ENCODE measurements at places on chromosomes 2 and 18.

DNA sequence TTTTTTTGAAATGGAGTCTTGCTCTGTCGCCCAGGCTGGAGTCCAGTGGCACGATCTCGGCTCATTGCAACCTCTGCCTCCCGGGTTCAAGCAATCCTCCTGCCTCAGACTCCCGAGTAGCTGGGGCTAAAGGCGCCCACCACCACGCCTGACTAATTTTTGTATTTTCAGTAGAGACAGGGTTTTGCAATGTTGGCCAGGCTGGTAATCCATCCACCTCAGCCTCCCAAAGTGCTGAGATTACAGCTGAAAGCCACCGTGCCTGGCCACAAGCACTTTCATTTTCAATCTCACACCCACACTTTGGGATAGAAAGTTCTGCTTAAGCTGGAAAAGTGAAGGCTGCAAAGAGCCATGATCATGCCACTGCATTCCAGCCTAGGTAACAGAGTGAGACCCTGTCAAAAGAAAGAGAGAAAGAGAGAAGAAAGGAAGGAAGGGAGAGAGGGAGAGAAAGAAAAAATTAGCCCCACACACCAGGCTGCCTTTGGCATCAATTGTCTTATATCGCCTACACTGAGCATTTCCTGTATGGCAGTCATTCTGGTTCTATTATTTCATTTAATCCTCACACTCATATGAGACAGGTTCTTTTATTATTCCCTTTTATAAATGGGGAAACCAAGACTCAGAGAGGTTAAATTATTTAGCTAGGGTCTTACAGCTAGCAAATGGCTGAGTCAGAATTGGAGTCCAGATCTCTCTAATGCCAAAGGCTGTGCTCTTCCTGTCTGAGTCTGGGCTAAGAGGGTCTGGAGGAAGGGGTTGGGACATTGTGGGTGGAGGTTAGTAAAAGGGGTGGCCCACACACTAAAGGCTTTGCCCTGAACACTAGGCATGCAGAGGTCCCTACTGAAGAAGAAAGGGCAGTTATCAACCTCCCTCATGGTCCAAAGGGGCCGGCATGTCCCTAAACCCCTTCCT lies 37.9 kb upstream of the PKDCC start:
- no peak for DNase-seq

GRCh38 chr2:125172181-125172580 lies 1147.1 kb downstream of the CNTNAP5 start:
- no peak for DNase-seq

DNA sequence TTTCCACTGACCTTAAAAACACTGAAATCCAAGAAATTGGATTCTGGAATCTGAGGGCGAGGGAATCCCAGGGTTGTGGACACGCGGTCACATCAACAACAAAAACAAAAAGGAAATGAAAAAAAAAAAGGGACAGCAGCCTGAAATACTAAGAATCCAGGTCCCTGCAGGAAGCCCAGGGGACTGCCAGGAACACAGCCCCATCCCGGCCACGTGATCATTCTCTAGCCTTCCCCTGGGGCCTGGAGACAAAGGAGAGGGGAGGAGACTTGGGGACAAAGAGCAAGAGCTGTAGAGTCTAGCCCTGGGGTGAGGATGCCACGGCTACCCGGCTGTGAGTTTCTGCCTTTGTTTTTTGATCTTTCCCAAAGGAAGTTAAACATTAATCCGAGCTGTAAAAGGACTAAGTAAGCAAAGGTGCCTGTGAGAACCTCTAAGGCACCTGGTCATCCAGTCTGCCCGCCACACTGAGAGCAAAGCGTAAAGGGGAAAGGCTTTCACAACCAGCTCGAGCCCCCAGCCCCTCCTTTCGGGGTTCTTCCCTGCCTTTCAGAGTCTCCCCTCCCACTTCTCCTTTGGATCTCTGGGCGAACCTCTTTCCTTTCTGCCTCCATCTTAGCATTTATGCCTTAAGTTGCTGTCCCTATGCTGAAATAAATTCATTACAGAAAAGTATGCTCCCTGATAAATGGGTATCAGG lies 57.9 kb upstream of the MSH2 start:
- DNase-seq: peak; percentile 99

GRCh38 chr2:10504370-10504993 lies 56.4 kb upstream of the ODC1 start:
- no peak for DNase-seq

DNA sequence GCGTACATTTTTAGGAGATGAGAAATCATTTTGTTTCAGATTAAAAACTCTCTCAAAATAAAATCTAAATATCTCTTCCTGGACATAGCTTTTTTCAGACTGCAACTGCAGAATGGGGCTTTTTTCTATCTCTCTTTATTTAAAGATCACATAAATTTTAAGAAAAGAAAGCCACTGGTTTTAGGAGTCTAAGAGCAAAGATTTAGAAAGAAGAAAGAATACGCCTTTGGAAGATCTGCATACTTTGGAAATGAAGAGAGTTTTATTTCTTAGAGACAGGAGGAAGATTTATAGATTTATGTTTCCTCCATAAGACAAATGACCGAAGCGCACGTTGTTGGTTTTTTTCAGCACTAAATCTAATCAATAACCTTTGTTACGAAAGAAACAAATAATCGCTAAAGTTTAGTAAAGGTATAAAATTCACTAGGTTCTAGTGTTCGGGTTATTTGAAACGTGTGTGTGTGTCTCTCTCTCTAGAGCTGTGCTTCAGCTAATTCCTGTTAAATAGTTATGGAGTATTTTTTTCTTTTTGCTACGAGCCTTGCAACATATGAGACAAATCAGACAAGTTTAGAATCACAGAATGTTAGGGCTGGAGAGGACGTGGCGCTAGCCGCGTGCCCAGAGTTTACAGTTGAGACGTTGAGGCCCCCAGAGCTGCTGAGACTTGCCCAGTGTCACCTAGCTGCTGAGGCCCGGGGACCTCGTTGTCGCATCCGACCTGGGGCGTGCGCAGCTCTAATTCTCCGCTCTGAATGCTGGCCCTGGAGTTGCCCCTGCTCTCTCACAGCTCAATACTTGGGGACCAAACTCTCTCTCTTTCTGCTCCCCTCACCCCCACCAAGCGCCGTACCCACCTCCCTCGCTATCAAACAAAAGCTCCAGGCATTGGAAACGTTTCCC lies 69.9 kb downstream of the CTAGE1 start:
- no peak for DNase-seq

- no peak for DNase-seq
Measured at GRCh38 chr18:49456794-49457193, 3.7 kb downstream of the DYM start.

DNA sequence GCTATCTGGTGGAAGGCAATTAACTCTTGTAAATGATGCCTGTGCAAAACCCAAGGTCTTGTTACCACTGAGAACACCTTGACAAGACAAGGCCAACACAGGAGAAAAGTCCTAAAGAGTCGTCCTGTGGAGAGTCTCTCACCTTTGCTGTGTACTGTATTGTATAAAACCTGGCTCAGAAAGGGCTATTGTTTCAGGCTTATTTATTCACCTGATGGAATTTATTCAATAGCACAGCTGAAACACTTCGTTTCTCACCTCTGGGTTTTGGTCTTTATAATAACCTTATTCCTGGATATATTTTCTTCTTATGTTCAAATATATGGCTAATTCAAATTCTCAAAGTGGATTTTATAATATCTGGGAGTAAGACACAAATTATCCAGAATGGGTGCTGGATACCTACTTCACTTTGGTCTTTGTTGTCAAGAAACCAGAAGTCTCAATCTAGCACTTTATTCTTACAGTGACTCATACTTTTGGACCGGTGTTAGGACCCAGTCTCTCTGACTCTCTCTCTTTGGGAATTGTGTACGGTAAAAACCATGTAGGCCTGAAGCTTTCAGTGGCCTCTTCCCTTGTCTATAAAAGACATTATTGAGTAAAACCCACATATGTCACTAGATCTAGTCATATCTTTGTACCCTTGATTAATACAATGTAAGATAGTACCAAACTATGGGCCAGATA lies 16.1 kb upstream of the STAT4 start:
- no peak for DNase-seq

- DNase-seq: no peak
Measured at GRCh38 chr18:72091369-72091768, 452.8 kb downstream of the CBLN2 start.

DNA sequence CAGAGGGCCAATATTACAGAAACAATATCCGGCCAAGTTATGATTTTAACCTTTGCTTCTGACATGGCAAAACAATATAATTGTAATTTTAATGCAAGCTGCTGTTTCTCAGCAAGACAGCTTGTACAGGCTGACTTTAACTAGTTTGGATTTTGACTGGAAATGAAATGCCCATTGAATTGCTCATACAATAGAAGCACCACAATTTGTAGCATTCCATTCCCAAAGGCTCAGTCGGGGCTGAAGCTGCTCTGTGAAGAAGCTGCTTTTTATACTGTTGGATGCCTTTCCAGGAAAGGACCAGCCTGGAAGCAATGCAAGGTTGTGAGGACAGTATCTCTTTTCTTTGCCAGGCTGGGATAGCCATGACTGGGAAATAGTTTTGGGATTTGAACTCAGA lies 677.0 kb upstream of the FANCL start:
- DNase-seq: no peak

- no peak for DNase-seq
Measured at GRCh38 chr2:25651066-25651465, 22.3 kb downstream of the DTNB start.
